ENCODE measurements at places on chromosomes 4 and X.

DNA sequence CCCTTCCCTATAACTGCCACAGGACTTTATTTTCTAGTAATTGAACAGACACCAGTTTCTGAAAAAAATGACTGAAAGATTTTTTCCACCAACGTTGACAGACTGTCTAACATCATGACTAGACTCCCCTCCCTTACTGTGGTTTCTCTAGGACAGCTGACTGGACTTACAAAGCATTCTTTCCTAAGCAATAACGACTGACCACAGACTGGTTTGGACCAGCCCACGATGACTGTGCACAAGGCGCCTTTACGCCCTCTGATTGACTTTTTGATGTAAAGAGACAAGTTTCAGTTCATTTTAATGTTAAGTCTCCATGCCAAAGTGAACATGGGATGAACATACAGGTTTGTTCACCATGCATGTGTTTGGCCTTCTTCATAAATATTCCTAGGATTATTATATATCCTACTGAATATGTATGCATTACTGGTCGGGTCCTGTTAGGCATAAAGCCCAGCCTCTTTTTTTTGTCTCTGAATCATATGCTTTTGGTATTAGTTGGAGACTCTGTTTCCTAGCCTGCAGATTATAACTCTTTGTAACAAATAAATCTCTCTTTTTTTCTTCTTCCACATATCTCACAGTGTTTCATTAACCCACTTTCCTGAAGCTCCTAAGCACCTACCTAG lies 50.5 kb upstream of the UGT2B4 start:
- H3K27ac ChIP-seq: no peak overlapping the region
- no peaks in the 10 kb centered on the region for H3K36me3 ChIP-seq
- no peaks in the 10 kb centered on the region for H3K27me3 ChIP-seq
- H3K4me3 ChIP-seq: no peak overlapping the region
- H3K4me1 ChIP-seq: no peaks in the 10 kb centered on the region

DNA sequence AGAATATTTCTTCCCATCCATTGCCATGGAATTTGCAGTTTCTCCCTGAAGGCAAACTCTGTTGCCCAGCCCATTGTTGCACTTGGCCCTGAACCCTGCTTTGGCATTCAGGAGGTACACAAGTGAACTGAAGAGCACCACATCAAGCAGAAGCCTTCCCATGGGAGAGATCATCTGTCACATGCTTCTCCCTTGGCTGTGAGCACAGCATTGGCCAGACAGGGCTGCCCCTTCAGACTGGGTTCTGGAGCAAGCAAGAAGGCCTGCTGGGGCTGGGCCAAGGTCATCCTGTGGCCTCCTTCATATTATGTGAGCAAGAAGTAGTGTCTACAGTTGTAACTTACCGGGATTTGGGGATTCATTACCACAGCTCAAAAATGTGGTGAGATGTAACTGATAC lies 22.7 kb downstream of the SCML1 start:
- no peaks in the 10 kb centered on the region for H3K27me3 ChIP-seq
- no peaks in the 10 kb centered on the region for H3K36me3 ChIP-seq
- H3K4me1 ChIP-seq: no peaks in the 10 kb centered on the region

DNA sequence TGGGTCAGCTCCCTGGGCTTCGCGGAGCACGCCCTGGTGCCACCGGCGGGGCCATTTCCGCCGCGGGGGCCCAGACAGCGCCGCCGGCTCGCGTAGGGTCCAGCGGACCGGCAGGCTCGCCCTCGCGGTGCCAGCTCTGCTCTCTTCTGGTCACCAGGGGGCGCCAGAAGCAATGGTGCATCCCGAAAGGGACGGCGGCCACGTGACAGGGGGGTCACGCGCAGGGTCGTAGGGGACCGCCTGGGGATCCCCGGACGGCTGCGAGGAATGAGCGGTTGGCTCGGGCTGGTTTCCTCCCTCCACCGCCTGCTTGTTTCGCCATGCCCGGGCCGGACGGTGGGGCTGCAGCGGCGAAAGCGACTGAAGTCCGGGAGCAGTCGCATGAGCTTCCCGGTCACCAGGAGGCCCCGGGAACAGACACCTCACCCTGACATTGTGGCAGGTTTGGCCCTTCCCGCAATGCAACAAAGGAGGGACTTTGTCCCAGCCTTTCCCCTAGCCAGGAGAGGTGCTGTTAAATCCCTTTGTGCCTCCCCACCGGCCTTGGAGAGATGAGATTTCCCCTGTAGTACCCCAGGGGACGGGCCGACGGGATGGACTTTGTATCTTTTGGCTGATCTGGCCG lies 15.8 kb downstream of the ZCCHC12 start:
- H3K36me3 ChIP-seq: no peaks in the 10 kb centered on the region
- H3K27ac ChIP-seq: no peak overlapping the region
- no peaks in the 10 kb centered on the region for H3K27me3 ChIP-seq
- peak; percentile 77 for DNase-seq
- peak overlapping the region; percentile 55 for H3K4me3 ChIP-seq

- no peaks in the 10 kb centered on the region for H3K27me3 ChIP-seq
- H3K36me3 ChIP-seq: no peaks in the 10 kb centered on the region
- H3K27ac ChIP-seq: no peak overlapping the region
- no peaks in the 10 kb centered on the region for H3K4me1 ChIP-seq
- no peak for DNase-seq
Measured at GRCh38 chrX:118593407-118593806, 97.8 kb downstream of the DOCK11 start.

- no peak overlapping the region for H3K4me3 ChIP-seq
- no peak overlapping the region for H3K27ac ChIP-seq
- no peak for DNase-seq
Measured at GRCh38 chr4:132683957-132684356, 465.1 kb upstream of the PCDH10 start.

DNA sequence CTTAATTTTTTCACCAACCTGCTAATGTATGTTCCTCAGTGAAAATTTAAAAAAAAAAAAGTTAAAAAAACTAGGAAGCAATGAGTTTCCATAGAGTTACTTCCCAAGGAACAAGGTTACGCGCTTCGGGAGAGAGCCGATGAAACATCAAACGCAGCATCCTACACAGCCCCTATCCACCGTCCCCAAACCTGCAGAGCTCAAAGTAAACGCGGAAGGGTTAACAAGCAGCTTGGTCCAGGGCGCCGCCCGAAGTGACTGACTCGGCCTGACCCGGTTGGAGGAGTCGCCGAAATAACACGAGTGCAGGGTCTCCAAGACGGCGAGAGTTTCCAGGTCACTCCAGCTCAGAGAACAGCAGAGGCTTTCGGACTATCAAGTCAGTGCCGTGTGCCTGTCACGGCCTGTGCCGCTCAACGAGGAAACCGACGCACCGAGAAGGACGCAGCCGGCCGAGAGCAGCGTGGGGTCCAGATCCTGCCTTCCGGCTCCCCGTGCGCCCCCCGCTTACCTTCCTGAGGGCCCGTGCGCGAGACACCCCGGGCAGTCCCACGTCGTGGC lies 512 bp downstream of the NOP14 start:
- H3K27ac ChIP-seq: peak overlapping the region; percentile 90
- DNase-seq: no peak
- H3K4me3 ChIP-seq: peak overlapping the region; percentile 78
- no peaks in the 10 kb centered on the region for H3K27me3 ChIP-seq

DNA sequence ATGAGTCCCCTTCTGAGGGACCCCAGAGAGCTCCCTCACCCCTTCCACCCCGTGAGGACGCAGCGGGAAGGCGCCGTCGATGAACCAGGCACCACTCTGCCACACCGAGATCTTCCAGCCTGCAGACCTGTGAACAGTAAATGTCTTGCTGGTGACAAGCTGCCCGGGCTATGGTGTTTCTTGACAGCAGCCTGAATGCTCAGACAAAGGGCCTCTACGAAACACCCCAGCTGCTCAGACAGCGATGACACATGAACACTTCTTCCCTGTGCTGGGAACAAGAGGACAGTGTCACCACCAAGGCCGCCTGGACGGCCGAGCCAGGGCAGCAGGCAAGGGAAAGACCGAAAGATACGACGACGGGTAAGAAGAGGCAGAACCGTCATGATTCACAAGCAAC lies 30.6 kb upstream of the GTPBP6 start:
- DNase-seq: peak; percentile 25
- H3K36me3 ChIP-seq: peaks cover 3% of the 10 kb centered on the region
- H3K4me3 ChIP-seq: no peak overlapping the region
- H3K4me1 ChIP-seq: no peaks in the 10 kb centered on the region
- no peaks in the 10 kb centered on the region for H3K27me3 ChIP-seq
- H3K27ac ChIP-seq: peak overlapping the region; percentile 40

- no peak overlapping the region for H3K27ac ChIP-seq
- no peaks in the 10 kb centered on the region for H3K36me3 ChIP-seq
- H3K4me1 ChIP-seq: peaks cover 28% of the 10 kb centered on the region
- no peaks in the 10 kb centered on the region for H3K27me3 ChIP-seq
- no peak overlapping the region for H3K4me3 ChIP-seq
Measured at GRCh38 chr4:3376266-3376665, 65.5 kb upstream of the HGFAC start.

DNA sequence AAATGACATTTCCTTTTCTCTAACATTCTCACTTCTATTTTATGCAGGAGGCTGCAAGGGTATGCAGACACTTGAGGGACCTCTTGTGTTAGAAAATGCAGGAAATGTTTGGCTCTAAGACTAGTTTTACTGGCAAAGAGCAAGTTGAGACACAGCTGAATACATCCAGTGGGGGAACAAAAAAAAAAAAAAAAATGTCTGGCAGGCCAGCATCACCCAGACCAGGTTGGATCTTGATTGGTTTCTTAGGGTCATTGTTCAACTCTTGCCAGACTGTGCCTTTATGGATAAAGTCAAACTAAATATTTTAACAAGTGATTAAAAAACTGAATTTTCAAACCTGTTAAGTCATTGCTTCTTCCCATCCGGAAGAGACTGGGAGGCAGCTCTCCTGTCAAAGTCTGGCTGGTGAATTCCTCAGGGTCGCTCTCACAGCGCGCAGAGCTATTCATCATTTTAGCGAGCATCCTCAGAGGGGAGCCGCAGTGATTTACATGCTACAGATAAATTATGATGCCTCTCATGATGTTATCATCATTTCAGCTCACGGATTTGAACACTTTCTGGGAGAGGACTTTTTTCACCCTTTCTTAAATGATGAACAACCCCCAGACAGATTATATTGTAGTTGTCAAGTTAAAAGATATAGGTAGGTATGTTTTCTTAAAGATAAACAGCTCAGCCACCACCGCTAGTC lies 23.6 kb upstream of the PACRGL start:
- no peaks in the 10 kb centered on the region for H3K4me1 ChIP-seq
- DNase-seq: no peak
- H3K4me3 ChIP-seq: no peak overlapping the region
- no peaks in the 10 kb centered on the region for H3K36me3 ChIP-seq
- peaks cover 11% of the 10 kb centered on the region for H3K27me3 ChIP-seq

DNA sequence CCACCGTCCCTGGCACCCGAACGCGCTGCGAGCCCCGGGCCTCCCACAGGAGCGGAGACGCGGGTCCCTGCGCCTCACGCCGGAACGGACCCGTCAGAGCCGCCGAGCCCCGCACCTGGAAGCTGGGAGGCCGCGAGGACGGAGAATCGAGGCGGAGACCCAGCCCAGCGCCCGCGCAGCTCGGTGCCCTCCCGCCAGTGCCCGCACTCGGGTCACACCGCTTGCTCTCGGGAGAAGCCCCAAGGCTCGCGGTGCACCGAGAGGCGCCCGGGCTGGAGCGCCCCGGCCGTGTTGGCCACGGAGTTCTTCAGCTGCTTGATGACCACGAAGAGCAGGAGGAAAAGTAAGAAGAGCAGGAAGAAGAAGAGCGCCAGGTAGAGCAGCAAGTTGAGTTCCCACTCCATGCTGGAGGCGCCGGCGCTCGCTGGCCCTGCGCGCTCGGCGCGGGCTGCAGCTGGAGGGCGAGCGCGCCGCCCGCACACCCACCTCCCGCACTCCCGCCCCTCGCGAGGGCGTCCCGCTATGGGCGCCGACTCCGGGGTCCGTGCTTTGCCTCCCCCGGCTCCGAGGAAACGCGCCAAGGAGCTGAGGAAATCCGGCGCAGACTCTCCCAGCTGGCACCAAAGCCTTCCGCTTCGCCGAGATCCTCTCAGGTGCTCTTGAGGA lies at the start of gene SMIM43:
Gene SMIM43, minus strand, starts transcription at position 463 of the 666 bp plus-strand sequence. Its CDS starts 59 bp downstream, at position 404.
- H3K36me3 ChIP-seq: no peaks in the 10 kb centered on the region
- H3K4me1 ChIP-seq: no peaks in the 10 kb centered on the region
- peaks cover 45% of the 10 kb centered on the region for H3K27me3 ChIP-seq
- H3K27ac ChIP-seq: no peak within 1 kb of the TSS

DNA sequence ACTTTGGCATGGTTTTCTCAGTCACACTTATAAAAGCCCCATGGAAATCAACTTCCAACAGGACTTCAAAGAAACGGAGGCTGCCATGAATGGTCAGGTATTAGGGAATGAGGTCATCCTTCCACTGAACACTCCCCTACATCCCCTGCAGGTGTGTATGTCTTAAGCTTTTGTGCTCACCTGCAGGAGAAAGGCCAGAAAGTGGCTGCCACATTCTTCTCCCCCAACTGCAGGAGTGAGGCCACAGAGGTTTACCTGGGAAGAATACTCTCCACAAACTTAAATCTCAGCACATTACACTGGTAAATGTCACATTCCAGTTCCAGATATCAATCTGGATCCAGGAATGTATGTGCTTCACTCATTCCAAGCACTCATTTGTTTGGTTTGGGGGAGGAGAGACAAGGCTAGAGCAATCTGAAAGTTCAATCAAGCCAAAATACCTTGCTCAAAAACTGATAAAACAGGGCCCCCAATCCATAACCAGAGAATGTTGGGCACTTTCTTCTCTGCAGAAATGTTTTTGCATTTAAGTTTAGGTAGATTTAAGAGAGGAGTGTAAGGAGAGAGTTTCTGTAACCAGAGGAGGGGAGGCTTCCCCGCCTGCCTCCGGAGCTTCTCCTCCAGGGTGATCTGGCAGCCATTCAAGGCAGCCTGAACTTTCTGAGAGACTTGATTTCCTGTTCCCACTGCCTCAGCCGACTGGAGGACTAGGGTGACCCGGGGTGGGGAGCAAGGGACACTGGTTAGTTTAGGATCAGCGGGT lies 15.4 kb downstream of the FAM9C start:
- H3K4me3 ChIP-seq: no peak overlapping the region
- H3K4me1 ChIP-seq: peaks cover 32% of the 10 kb centered on the region
- no peaks in the 10 kb centered on the region for H3K27me3 ChIP-seq
- H3K36me3 ChIP-seq: no peaks in the 10 kb centered on the region
- peak overlapping the region; percentile 64 for H3K27ac ChIP-seq

GRCh38 chr4:128220286-128221235 lies 67.1 kb downstream of the PGRMC2 start:
- H3K4me3 ChIP-seq: no peak overlapping the region
- H3K27ac ChIP-seq: no peak overlapping the region
- H3K4me1 ChIP-seq: no peaks in the 10 kb centered on the region
- H3K36me3 ChIP-seq: no peaks in the 10 kb centered on the region

Data from heart left ventricle (tissue), 16 donors.